Activated CD4-positive, alpha-beta memory T cell treated with anti-CD3 and anti-CD28 coated beads for 36 hours (primary cell): ENCODE measurements at places on chromosomes 7 and 10.

DNA sequence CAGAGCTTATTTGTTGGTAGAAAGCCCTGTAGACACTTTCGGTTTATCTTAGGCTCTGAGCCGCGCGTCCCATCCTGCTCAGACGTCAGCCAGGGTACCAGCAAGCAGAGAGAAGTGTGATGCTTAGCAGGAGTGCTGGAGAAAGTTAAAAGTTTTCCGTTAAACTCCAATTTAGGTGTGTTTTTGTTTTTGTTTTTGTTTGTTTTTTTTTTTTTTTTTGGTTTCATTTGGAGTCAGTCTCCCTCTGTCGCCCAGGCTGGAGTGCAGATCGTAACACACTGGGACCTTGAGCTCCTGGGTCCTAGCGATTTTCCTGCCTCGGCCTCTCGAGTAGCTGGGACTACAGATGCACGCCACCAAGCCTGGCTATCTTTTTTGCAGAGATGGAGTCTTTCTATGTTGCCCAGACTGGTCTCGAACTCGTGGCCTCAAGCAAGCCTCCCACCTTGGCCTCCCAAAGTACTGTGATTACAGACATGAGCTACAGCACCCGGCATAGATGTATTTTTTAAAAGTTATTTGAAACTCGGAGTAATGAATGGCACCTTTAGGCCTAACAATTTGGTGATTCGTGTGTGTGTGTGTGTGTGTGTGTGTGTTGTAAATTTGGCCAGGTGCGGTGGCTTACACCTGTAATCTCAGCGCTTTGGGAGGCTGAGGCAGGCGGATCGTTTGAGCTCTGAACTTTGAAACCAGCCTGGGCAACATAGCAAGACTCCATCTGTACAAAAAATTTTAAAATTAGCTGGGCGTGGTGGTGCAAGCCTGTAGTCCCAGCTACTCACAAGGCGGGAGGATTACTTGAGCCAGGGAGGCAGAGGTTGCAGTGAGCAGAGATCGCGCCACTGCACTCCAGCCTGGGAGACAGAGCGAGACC is 1.3 kb upstream of the HIP1 start:
- DNase-seq: no peak

GRCh38 chr10:78150756-78151155 is 117.1 kb downstream of the RPS24 start:
- DNase-seq: no peak

DNA sequence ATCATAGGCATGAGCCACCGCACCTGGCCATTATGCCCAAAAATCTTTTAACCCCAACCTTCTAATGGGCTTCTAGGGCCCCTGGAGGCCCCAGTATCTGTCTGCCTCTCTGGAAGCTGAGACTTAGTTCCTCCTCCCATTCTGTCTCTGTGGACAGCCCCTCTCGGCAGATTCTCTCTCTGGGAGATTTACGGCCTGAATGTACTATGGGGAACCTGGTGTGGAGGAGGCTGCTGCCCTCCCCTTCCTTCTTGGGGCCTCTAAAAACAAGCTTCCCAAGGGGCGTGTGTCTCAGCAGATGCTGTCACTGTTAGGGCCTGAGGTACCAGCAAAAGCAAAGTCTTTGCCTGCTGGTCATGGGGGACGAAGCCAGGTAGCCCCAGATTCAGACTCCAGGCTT is 35.8 kb upstream of the PRKAR1B start:
- no peak for DNase-seq

DNA sequence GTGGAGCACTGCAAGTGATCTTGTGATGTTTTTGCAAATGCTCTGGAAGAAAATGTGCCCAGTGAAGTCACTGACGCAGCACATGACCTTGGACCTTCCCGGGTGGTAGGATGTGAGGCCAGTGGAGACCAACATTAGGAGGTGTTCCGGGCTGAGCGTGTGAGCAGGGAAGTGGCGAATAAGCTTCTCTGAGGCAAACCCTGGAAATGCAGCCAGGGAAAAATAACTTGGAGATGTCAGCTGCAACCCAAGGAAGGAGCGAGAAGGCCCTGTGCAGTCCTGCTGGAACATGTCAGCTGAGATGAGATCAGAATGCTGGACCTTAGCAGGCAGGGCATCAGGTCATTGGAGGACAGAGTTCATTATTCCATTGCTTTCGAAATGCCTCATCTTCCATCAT is 18.6 kb upstream of the SDK1 start:
- DNase-seq: no peak

GRCh38 chr7:128010391-128011127 is 20.7 kb downstream of the LRRC4 start:
- no peak for DNase-seq

DNA sequence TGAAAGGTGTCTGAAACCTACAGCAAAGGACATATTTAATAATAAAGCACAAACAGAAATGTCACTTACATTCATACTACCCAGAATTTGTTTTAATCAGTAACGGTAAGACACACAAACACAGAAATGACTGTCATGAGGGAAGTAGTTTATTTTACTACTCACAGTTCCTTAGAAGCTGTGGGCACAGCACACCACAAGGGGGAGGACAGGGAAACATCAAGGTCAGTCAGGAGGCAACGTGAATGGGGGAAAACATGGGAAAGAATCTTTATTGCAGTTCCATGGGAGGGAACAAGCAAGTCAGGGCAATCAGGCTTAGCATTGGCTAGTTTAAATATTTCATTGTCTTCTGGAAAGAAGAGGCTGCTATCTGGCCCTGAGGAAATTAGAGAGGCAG is 123.8 kb upstream of the PDSS1 start:
- no peak for DNase-seq

GRCh38 chr7:37229381-37229780 is 219.3 kb downstream of the ELMO1 start:
- DNase-seq: no peak

DNA sequence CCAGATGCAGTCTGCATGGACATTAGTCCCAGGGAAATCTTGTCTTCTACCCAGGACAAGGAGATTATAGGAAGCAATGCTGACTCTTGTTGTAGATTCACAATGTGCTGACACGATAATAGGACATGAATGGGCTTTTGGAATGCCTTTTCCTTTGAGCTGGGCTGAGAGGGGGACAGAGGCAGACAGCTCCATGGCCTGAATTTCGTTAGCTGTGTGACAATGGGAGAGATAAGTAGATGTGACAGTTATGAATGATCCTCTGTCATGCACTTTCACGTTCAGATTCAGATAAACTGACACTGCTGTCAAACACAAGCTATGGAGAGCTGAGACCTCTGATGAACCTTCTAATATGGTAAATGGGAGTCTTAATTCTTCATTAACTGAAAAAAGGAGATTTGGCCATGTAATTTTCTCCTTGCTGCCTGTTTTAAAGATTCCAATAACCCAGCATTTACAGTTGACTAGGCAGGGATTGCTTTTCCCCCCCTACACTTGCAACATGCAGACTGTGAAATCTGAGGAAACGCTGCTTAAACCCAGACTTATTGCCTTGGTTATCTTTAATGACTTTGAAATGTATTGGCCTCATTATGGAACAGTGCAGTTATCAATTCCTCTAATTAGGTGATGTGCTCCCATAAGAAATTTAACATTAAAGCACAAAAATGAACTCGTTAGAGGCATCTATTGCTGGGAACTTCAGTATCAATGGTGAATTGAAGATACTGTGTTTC is 669.3 kb downstream of the AUTS2 start:
- DNase-seq: no peak

DNA sequence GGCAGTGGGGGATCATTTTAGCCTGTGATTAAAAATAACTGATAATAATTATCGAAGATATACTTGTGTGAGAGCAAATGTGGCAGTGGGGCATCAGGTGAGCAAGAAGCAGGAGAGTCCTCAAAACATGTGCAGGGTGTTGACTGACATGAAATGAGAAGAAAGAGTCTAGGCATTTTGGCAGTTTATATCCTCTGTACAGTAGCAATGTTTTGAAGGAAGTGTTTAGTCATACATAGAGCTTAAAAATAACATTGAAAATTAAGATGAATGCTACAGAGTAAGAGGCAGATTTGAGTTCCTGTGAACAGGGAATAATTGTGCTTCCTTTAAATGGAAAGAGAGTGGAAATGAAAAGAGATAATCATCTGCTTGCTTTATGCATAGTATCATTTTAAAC is 47.4 kb downstream of the VPS50 start:
- no peak for DNase-seq

DNA sequence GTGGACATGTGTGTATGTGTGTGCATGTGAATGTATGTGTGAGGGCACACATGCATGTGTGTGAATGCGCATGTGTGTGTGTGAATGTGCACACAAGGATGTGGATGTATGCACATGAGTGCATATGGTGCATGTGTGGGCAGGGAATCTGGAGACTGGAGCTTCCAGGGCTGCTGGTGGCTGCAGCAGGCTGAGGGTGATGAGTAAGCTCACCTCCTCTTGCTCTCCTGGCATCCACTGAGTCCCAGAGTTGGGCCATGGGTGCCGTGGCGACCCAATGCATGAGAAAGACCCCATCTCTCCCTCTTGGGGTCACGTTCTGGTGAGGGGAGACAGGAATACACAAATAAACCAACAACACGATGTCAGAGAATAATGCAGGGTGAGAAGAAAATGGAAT is 33.3 kb upstream of the COL13A1 start:
- DNase-seq: no peak

DNA sequence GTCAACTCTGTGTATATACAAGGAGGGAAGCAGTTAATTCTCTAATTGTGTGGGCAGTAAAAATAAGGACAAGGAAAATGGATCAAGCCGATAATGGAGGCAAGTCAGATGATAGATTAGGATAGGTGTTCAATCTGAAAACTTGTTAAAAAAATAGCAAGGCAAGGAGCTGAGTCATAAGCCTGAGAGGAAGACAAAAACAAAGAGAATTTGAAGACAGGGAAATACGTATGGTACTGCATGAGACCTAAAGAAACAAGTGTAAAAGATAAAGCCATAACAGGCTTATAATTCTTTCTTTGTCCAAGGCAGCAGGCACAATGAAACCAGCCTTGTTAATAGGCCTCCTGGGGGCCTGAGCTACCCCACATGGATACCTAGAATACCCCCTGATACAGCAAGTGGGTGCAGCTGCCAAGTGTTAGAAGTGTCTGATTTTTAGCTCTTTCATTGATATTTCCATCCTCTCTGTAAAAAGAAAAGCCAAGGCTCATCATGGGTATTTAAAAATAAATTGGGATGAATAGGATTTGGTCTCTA is 1570.6 kb upstream of the LRRTM3 start:
- DNase-seq: no peak

GRCh38 chr7:86991093-86991769 is 68.2 kb downstream of the ELAPOR2 start:
- no peak for DNase-seq

DNA sequence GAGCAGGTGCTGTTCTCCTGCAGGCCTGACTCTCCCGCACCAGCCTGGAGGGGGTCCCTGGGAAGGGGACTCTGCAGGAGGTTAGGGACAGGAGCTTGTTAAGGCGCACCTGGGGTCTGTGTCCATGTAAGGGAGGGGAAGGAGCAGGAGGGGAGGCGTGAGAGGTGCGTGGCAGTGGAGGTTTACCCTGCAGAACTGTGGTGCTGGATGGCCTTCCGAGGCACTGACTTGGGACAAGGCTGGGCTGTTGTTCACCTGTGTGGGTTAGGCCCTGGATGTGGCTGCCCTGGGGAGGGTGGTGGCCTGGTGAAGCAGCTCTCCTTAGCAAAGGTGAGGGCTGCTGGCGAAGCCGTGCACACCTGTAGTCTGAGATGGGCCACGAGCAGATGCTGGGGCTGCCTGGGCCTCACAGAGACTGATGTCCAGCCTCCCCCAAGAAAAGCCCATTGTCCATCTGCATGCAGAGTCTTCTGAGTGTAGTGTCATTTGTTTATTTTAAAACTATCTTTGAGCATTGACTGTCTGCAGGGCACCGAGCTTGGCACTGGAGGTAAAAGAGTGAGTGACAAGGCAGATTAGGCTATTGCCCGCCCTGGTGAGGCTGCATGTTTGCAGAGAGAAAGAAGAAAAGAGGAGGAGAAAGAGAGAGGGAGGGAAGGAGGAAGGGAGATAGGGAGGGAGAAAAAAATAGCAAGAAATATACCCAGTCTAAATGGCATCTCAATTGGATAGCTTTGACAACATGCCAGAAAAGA is 225.3 kb downstream of the GLRX3 start:
- no peak for DNase-seq

GRCh38 chr7:78141522-78142281 is 343.1 kb downstream of the PHTF2 start:
- DNase-seq: no peak

GRCh38 chr7:6642861-6643640 is 5.9 kb downstream of the ZNF316 start:
- no peak for DNase-seq

GRCh38 chr7:2405601-2406345 is 2.4 kb downstream of the CHST12 start:
- DNase-seq: peak; percentile 89

- DNase-seq: no peak
These were observed 290.1 kb upstream of the COBL start for GRCh38 chr7:51606601-51607154.

- DNase-seq: no peak
These were observed 3.4 kb downstream of the POLD2 start for GRCh38 chr7:44119829-44120380.

GRCh38 chr7:17617380-17617779 is 318.9 kb downstream of the AHR start:
- no peak for DNase-seq

GRCh38 chr10:9091530-9092093 is 1037.1 kb downstream of the GATA3 start:
- DNase-seq: peak; percentile 48

GRCh38 chr7:138000081-138000701 is 1.7 kb downstream of the CREB3L2 start:
- no peak for DNase-seq

GRCh38 chr10:84237199-84238051 is 3.9 kb downstream of the LRIT1 start:
- peak; percentile 15 for DNase-seq

GRCh38 chr10:84375011-84375410 is 46.6 kb downstream of the CCSER2 start:
- peak; percentile 18 for DNase-seq

GRCh38 chr7:148625342-148625741 is 34.8 kb downstream of the C7orf33 start:
- DNase-seq: no peak

DNA sequence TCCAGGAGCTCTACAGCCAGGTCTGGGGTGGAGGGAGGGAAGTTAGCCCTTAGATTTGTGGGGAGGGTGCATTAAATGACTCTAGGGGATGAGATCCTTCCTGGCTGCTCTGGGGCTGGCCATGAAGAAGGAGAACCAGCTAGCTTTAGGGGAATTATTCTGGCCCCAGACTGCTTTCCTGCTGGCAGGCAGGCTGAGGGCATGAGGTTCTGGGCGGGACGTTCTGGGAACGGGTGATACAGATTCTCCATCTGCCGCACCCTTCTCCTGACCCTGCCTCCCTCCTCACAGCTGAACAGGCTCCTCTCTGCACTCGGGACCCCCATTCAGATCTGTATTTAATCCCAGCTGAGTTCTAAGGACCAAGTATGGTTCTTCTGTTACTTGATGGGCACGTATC is 23.9 kb downstream of the GOLGA7B start:
- DNase-seq: no peak

GRCh38 chr7:49324707-49325106 is 400.4 kb downstream of the CDC14C start:
- no peak for DNase-seq

GRCh38 chr10:71268247-71268691 is 50.8 kb upstream of the SLC29A3 start:
- no peak for DNase-seq

GRCh38 chr7:18408461-18408860 is 87.1 kb upstream of the HDAC9 start:
- no peak for DNase-seq
